Ascending aorta (tissue), 2 donors: ENCODE measurements at places on chromosomes 4 and X.

- no peak for DNase-seq
Observed at GRCh38 chrX:109848461-109849050, 115.5 kb upstream of the ACSL4 start.

- no peak for DNase-seq
Observed at GRCh38 chr4:8083086-8083825, 75.4 kb downstream of the ABLIM2 start.

DNA sequence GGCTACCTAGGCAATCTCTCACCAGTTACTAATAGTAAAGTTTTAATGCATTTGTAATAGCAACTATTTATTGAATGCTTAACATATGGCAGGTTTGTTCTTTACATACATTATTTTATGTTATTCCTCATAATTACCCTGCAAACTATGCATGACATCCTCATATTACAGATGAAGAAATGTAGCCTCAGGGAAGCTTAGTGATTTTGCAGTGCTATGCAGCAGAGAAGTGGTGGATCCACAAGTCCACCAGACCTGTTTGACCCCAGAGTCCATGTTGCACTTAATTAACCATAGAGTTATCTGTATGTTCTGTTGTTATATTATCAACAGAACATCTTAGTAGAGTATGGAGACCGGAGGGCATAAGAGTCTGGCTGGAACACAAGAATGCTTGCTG, 78.7 kb downstream of the TRPC5 start:
- DNase-seq = no peak

DNA sequence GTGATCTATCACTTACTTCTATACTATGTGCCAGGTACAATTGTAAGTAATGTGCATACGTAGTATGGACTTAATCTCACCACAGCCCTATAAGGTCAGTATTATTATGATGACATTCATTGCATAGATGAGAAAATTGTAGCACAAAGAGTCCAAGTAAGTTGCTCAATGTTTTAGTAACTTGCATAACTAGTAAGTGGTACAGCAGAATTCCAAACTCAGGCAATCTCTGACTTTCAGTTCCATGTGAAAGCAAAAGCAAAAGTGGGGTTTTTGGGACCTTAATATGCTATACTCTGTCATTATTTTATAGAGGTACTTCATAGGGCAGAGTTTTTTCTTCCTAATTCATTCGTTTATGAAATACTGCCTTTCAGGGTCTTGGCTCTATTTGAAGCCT, 188.8 kb upstream of the VEGFC start:
- no peak for DNase-seq

GRCh38 chr4:48342606-48342880, 1.2 kb downstream of the SLAIN2 start:
- DNase-seq = no peak

DNA sequence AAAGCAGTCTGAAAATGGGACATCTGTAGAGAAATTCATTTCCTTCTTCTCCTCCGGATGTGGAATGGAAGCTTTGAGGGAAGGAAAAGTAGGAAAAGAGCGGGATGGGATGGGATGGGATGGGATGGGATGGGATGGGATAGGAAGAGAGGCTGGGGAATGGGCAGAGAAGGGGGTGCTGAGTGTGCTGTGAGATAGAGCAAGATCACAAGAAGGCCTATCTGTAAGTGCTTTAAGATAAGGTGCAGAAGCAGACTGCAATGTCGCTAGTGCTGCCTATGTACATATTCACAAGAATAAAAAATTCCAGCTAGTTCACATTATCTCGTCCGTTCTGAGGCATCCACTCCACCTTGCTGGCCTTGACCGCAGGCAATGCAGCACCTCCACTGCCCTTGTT, 86.2 kb downstream of the IRF2 start:
- no peak for DNase-seq

DNA sequence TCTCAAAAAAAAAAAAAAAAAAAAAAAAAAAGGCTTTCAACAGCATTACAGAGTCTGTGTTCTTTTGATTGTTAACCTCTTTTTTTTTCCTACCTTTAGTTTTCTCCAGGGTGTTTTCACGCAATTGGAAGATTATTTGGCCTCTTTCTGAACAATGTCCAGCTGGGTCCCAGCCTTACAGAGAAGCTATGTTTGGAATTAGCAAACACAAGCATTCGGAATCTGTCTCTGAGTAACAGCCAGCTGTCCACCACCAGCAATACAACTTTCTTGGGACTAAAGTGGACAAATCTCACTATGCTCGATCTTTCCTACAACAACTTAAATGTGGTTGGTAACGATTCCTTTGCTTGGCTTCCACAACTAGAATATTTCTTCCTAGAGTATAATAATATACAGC, 13.3 kb downstream of the TLR3 start:
- DNase-seq = no peak

DNA sequence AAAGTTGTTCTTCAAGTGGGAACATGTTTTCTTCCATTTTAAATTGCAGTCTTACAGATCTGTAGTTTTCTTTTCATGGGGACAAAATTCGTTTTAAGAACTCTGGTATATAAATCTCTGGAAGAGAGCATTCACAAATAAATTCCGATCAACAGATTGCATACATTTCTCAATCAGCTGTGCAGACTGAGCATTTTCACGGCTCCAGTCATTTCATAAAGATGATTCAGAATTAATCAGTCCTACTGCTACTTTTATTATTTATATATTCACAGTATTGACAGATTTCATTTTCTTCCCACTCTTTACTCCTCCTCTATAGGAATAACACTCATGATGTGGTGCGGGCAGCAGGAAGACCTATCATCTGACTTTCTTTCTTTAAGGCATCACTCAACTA, 534.9 kb upstream of the FTHL17 start:
- no peak for DNase-seq

DNA sequence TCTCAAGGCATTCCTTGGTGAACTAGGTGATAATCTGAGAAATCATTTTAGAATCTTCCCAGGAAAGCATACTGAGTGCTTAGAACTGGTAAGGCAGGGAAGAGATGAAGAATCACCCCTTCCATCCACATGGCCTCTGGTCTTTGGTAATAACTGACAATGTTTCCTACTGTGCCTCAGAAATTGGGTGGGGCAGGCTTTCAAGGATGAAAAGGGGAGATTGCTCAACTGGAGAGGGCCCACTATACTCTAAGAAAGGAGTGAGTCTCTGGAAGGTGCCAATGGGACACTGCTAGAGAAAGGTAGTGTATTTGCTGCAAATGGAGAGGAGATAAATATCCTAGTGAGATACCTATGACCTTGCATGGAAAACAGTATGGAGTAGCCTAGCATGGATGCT, 135.0 kb upstream of the SCML1 start:
- DNase-seq = no peak

- DNase-seq = no peak
Observed at GRCh38 chr4:183602557-183603027, 56.4 kb downstream of the RWDD4 start.

- DNase-seq = no peak
Observed at GRCh38 chr4:41432881-41433280, 105.1 kb upstream of the LIMCH1 start.

DNA sequence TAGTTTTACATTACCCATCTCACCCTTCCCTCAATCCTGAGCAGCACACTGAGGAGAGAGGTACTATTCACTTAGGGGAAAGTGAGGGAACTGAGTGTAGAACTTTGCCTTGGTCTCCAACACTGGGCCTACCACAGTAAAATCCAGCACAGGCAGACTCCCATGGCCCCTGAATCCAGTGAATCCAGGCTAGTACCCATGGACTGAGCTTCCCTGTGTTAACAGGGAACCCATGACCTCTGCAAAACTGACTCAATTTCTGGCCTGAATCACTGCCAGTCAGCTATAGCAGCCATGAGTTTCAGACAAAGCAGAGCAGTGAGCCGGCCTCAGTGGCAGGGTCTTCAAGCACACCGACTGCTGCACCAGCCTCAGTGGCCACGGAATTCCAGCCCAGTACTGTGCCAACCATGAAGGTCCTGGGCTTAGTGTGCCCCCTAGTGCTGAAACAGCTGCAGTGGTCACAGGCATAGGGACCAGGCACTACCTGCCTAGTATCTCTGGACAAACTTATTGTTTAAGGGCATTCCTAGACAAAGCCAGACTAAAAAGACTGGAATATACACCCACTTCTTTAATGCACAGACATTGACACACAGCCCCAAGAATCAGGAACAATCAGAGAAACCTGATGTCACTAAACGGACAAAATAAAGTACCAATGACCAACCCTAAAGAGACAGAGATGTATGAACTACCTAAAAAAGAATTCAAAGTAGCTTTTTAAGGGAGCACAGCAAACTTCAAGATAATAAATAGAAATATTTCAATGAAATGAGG, 127.4 kb upstream of the RPL34 start:
- no peak for DNase-seq

- no peak for DNase-seq
Observed at GRCh38 chr4:3066836-3067400, 7.4 kb downstream of the HTT-AS start.

DNA sequence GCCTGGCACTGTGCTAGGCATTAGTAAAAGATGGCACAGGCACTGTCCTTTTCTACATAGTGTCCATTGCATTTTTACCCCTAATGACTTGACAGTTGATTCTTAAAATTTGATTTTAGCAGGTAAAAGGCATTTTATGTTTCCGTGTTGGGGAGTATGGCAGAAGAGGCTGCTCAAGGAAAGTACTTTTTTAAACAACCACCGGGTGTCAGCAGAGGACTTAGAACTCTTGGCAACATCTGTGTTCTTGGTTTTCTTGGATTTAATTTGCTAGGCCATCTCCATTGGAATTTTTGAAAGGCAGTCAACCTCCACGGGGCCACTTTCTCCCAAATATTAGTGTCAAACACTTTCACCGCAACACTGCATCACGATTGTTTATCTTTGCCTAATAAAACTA, 102.9 kb downstream of the TSPAN7 start:
- DNase-seq = no peak

- no peak for DNase-seq
Observed at GRCh38 chrX:11864171-11864570, 106.1 kb downstream of the MSL3 start.

- DNase-seq = no peak
Observed at GRCh38 chr4:5158825-5159224, 107.5 kb downstream of the STK32B start.

DNA sequence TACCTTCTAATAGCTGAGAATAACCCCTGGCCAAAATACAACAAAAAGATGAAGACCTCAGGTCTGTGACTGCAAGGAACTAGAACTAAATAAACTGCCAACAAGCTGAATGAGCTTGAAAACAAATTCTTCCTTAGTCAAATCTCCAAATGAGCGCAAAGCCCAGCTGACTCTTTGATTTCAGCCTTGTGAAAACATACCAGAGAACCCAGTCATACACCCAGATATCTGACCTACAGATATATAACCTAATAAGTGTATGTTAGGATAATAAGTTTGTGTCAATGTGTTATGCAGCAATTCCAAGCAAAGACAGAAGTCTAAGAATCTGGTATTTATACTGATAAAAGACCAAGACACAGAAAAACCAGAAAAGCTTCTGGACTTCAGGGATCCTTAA, 38.0 kb upstream of the ADGRL3 start:
- no peak for DNase-seq

- no peak for DNase-seq
Observed at GRCh38 chrX:11499076-11500044, 166.4 kb downstream of the ARHGAP6 start.

GRCh38 chr4:123433573-123433972, 37.0 kb downstream of the SPRY1 start:
- DNase-seq = no peak

DNA sequence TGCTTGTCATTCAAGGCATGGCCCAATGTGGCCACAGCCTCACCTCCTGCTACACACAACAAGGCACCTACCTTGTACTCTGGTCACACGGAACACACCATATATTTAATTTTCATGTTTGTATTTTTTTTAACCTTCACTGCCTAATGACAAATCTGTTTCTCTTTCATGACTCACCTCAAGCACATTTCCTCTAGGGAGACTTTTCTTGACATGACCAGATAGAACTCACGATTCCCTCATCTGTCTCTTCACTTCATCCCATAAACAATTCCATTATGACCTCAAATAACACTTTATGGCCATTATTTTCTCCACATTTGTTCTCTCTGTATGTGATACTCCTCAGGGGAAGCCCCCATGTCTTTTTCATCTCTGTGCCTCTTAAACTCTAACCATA, 11.1 kb downstream of the DRP2 start:
- DNase-seq = no peak

DNA sequence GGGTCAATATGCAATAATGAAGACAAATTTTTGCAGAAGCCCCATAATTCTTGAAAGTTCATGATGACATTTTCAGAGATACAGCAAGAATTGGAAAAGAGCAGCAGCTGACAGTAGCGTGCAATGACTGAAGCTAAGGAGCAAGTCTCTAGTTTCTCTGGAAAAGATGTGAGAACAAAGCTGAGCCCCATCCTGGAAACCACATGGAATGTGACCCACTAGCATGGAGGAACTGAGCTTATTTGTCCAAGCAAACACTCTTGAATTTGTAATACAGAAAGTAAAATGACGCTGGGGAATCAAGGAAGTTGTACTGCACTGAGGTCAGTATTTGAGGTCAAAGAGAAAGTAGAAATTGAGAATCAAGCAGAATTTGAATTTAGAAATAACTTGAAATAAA, 1447.2 kb downstream of the FSTL5 start:
- DNase-seq = no peak

DNA sequence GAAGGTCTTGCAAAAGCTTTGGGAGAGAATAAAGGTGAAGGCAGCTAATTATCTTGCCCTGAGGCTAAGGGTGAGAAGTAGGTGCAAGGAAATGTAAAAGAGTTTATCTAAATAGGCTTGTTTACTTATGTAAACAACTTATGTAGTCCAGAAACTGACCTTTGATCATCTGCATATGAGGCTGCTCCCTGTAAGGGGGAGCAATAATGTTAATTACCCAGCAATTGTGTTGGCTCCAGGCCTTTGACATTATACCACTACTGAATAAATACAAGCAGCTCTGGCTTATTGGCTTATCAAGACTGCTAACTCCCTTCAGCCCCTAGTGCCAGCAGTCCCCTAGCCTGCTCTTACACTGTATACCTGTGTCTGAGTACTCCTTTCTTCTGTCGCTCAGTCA, 303.7 kb upstream of the GNPDA2 start:
- DNase-seq = no peak

DNA sequence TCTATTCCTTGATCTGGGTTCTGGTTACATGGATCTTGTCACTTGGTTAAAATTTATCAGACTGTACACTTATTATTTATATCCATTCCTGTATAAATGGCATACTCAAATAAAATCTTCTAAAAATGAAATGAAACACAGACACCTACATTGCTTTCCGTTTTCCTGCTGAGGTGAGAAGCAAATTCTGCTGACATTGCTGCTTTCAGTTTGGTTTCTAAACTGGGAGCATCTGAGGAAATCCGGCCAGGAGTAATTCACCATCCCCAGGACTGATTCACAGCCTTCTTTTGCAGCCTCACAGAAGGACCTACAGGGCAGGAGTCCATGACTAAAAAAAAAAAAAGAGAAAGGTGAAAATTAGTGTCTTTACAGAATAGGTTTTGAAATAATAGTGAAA, 93.6 kb downstream of the CORIN start:
- DNase-seq = no peak

DNA sequence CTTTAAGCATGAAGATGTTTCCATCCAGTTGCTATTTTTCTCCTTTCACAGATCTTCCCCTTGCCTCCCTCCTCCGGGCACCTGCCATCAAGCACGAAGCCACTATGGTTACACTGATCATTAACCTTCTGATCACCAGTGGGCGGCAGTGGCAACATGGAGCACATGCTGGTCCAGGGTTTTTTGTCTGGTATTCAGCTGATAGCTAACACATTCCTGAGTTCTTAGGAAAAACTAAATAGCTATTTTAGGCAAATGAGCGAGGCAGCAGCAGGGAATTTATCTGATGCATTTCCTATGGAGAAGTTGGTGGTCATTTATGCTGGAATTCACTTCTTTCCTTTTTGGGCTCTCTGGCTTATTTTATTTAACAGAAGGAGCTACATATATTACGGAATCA, 22.9 kb downstream of the SHISA3 start:
- no peak for DNase-seq
